Tongue (tissue), 3 donors: ENCODE measurements at places on chromosomes 5 and 9. TPM values are rescaled to one million over a fixed set of nuclear protein-coding genes. Genes with fewer than 3 reads are reported as not detected.

OR2V2 gene
- total RNA-seq = not detected

GRCh38 chr9:129071526-129072126 is 9.3 kb upstream of the DOLPP1 start:
- DNase-seq = no peak

ZNF454 gene
- total RNA-seq = 4.7 TPM

TMEM252 gene
- not detected for total RNA-seq

GRCh38 chr9:100573655-100574260 is 4.1 kb upstream of the CAVIN4 start:
- DNase-seq = no peak

- DNase-seq = no peak
Observed at GRCh38 chr9:90029386-90029785, 424.6 kb downstream of the GADD45G start.

DNA sequence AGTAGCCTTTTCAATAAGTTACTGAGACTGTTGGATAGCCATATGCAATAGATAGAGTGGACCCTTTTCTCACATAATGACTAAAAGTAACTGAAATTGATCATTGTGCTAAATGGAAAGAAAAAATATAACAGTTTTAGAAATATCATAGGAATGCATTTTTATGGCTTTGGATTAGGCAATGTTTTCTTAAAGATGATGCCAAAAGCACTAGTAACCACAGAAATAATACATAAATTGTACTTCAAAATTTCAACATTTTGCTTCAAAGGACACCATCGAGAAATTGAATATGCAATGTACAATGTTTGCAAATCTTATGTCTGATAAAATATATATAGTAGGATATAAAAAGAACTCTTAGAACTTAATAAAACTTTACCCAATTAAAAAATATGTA is 1267.5 kb upstream of the CDH9 start:
- DNase-seq = no peak

DNA sequence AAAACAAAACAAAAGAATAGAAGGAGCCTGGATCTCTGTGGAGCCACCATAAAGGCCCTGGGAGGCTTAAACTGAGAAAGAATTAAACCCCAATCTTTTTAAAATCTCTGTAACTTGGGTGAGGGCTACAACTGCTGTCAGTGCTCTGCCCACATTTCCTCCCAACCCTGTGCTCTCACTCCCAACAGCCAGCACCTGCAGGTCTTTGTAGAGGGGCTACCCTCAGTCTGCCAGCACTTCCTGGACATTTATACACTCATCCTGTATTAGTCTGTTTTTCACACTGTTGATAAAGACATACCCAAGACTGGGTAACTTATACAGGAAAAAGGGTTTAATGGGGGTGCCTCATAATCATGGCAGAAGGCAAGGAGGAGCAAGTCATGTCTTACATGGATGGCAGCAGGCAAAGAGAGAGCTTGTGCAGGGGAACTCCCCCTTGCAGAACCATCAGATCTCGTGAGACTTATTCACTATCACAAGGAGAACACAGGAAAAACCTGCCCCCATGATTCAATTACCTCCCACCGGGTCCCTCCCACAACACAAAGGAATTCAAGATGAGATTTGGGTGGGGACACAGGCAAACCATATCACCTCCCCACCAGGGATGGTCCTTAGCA is 47.4 kb downstream of the SCAI start:
- no peak for DNase-seq

- no peak for DNase-seq
Observed at GRCh38 chr5:152070591-152070990, 145.9 kb upstream of the GLRA1 start.

MEIKIN gene
- 3.9 TPM for total RNA-seq

- DNase-seq = no peak
Observed at GRCh38 chr5:78899922-78900362, 85.2 kb downstream of the ARSB start.

DNA sequence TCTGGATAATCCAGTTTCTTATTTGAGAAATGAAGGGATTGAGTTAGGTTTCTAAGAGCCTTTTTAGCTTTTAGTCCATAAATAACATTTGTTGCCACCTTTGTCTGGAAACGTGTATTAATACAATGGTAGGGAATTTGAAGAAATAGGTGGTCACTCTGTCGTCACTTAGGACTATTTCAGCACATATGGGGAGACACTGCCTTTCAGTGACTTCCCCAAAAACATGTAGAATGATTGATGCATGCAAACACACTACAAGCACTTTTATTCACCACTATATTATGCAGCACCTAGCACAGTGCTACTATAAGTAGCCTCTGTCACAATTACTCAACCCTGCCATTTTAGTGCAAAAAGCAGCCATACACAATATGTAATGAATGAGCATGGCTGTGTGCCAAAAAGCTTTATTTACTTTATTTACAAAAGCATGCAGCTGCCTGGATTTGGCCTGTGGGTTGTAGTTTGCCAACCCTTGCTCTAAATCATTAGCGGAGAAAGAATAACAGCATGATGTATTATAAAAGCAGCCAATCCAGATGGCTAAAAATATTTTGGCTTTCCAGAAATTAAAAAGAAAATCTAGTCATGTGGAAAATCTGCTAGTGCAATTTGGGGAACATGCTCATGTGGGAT is 154.2 kb upstream of the HMHB1 start:
- peak; percentile 84 for DNase-seq

GRCh38 chr5:143140492-143141203 is 262.8 kb downstream of the NR3C1 start:
- peak; percentile 57 for DNase-seq

QRFP gene
- total RNA-seq = not detected

DNA sequence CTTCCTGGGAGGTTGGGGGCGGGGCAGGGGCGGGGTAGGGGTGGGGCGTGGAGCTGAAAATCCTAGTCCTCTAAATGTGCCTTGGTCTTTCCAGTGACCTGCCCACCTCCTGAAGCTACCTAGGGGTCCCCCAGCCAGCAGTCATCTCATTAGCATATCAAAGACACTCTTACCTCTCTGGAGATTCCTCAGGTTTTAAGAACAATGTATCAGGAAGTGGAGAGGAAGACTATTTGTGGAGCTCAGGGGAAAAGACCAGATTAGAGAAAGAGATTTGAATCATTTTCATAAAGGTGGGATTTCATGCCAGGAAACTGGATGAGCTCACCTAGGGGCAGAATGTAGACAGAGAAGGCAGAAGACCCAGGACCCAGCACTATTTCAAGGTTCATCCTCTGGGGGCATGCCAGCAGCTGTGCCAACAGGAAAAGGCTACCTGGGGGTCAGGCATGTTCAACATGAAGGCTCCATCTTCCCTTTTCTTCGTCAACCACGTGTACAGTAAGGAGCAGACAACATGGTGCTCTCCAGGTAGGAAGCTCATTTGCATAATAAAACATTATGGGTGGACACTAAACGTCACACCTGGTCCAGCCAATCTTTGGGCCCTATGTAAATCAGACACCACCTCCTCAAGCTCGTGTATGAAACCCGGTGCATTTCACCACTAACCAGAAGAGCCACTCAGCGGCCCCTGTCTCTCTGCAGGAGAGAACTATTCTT is 6.9 kb downstream of the GMCL2 start:
- no peak for DNase-seq

ALDH7A1 gene
- 45.2 TPM for total RNA-seq

GRCh38 chr5:139561655-139562451 is 714 bp downstream of the UBE2D2 start:
- DNase-seq = peak; percentile 45

DNA sequence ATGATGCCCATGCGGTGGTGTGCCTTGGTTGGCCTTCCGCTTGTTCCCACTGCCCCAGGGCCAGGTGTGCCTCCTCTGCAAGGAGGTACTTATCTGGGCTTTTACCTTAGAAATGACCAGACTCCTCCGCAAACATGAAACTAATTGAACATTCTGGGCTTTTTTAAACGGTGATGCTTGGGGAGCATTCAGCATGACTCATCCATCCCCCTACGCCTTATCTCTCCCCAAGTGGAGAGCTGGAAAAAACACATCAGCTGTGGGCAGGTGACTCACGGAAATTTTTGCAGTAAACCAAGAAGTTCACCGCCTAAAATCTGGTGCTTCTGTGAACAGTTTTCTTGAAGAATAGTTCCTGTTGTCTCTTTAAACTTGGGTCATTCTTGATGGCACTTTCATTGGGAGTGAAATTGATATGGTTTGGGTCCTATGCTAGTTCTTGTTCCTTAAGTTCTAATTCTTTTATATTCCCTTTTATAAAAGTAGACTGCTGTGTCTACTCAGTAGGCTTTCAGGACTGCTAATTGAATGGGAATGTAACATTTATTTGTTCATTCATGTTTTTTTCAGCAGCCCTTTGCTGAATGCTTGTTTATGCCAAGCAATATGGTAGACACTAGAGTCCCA is 39.6 kb downstream of the SFXN1 start:
- no peak for DNase-seq

- peak; percentile 79 for DNase-seq
Observed at GRCh38 chr5:14144586-14145434, 1.7 kb downstream of the TRIO start.

CD72 gene
- total RNA-seq = 1.7 TPM

ARL14EPL gene
- not detected for total RNA-seq

GRCh38 chr9:16136451-16136850 is 583.6 kb downstream of the CCDC171 start:
- DNase-seq = peak; percentile 59

DNA sequence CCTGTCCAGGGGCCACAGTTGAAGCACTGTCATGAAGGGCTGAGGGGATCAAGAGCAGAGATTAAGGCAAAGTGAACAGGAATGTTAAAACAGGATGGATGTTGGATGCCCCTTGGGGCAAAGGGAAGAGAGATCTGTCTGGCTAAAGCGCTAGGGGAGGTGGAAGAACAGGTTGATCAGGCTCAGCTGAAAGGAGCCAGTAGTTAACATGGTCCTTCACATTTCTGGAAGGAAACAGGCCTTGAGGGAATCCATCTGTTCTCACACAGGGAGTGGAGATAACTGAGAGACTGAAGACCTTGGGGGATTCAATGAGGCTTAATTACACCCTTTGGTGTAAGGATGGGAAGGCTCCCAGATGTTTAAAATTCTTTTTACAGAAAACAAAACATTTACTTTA is 5.8 kb downstream of the HAPLN1 start:
- no peak for DNase-seq
